ENCODE measurements at places on chromosomes 1 and 21. TPM values are rescaled to one million over a fixed set of nuclear protein-coding genes. Genes with fewer than 3 reads are reported as not detected.
A peak's percentile ranks its signal among the peaks of the same experiment; 100 is the strongest.

AMY2B gene
- 1.1 TPM for total RNA-seq

PI4KB gene
- total RNA-seq, result 65.9 TPM

SPRR3 gene
- not detected for total RNA-seq

S100A8 gene
- not detected for total RNA-seq

CR1 gene
- not detected for total RNA-seq

NSL1 gene
- 34.9 TPM for total RNA-seq

UHMK1 gene
- 60.6 TPM for total RNA-seq

MEF2D gene
- total RNA-seq, result 22.3 TPM

PLA2G2C gene
- not detected for total RNA-seq

ESRRG gene
- total RNA-seq, result not detected

CAPN2 gene
- 223 TPM for total RNA-seq

CA6 gene
- total RNA-seq, result not detected

TESK2 gene
- 1.3 TPM for total RNA-seq

ATP5PF gene
- 59.3 TPM for total RNA-seq

C1QC gene
- total RNA-seq, result not detected

DIPK1A gene
- total RNA-seq, result 22.3 TPM

NFASC gene
- total RNA-seq, result 55.4 TPM

GRCh38 chr1:209873067-209873799 is 45.5 kb downstream of the UTP25 start:
- peak; percentile 50 for DNase-seq

- no peak for DNase-seq
Observed at GRCh38 chr1:7646164-7646563, 124.9 kb upstream of the VAMP3 start.

DNA sequence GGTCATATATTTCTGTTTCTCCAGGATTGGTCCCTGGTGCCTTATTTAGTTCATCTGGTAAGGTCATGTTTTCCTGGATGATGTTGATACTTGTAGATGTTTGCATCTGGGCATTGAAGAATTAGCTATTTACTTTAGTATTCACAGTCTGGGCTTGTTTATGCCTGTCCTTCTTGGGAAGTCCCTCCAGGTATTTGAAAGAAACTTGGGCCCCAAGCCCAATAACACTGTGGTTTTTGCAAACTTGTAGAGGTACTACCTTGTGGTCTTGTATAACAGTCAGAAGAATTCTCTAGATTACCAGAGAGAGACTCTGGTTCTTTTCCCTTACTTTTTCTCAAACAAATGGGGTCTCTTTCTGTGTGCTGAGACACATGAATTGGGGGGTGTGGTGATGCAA is 251.4 kb upstream of the B3GALT2 start:
- no peak for DNase-seq

GRCh38 chr21:45080639-45081414 is 6.4 kb downstream of the ADARB1 start:
- peak; percentile 79 for DNase-seq

GRCh38 chr1:175232335-175232734 is 39.8 kb upstream of the KIAA0040 start:
- no peak for DNase-seq

- peak; percentile 91 for DNase-seq
Observed at GRCh38 chr21:44817914-44818639, at the start of gene SUMO3. Gene SUMO3, minus strand, starts transcription at chr21:44818062. Its CDS starts 94 bp downstream, at chr21:44817968.

DNA sequence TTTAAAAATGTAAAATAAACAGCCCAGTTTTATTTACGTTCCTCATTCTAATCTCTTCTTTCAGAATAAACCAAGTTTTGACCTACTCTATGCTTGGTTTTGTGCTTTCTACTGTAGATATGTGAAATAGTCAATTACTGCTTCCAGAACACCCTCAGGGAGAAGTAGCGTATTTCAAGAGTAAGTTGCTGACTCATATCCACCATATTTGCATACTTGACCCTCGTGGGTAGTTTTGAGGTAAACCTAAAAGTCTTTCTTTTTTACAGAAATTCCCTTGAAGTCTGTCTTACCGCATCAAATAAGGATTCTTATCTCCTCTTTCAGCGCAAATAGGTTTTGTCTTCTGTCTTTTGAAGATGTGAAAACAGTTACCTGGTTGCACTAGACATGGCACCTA is 1.4 kb upstream of the OR2L3 start:
- DNase-seq, result no peak

GRCh38 chr1:246786606-246787238 is 62.5 kb downstream of the SCCPDH start:
- DNase-seq, result no peak

GRCh38 chr1:17194133-17194475 is 10.8 kb upstream of the PADI1 start:
- no peak for DNase-seq

- no peak for DNase-seq
Observed at GRCh38 chr1:23132033-23132432, 36.6 kb downstream of the LUZP1 start.

DNA sequence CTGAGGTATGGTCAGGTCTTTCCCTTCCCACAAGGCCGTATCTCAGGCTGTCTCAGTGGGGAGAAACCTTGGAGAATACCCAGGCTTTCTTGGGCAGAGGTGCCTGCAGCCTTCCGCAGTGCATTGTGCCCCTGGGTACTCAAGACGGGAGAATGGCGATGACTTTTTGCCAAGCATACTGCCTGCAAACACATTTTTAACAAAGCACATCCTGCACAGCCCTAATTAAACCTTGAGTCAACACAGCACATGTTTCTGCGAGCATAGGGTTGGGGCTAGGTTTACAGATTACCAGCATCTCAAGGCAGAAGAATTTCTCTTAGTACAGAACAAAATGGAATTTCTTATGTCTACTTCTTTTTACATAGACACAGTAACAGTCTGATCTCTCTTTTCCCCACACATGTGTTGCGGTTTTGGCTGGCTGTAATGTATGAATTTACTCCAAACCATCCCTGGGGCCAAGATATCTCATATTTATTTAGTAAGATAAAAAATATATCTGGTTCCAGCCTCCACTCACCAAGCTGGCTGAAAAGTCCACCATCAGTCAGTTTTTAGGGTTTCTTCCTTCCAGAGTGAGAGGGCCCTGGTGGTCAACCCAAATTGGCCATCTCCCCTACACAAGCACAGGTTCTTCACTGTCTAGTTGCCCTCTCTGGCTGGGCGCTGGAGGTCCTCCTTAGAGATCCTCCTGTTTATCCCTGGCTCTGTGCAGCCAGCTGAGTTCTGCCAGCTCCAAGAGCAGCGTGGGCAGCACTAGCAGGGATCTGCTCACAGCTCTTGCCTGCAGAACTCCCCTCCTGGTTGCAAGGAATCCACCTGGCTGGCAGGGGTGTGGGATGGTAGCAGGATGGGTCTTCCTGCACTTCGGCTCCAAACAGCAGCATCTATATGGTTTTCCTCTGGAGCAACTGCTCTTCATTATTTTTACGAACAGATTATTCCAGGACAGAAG is 2.6 kb downstream of the FAAH start:
- no peak for DNase-seq

DNA sequence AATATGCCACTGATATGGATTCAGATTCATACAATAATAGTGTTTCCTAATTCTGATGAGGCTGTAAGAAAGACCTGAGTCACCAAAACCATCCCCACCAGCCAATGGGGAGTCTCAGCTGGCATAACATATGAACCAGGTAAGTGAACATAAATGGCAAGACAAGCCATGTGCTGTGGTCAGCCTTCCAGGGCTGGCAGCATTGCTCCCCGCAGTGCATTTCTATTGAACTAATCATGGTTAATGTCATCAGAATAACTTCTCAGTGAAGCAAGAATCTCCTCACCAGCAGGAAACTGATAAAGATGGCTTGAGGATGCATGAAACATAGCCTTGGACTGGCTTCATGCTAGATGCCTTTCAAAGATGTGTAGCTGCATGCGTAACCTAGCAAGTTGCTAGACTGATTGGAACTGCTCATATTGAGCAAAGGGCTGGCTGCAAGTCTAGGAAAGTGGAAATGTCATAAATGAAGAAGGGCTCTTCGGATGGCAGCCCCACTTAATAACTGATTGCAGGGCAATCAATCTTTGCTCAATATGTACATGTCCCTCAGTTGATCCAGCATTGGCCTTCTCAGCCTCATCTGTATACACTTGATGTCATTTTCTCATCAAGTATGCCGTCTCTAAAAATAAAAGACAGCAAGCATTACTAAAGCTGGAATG is 88.0 kb downstream of the NTNG1 start:
- DNase-seq, result peak; percentile 70

DNA sequence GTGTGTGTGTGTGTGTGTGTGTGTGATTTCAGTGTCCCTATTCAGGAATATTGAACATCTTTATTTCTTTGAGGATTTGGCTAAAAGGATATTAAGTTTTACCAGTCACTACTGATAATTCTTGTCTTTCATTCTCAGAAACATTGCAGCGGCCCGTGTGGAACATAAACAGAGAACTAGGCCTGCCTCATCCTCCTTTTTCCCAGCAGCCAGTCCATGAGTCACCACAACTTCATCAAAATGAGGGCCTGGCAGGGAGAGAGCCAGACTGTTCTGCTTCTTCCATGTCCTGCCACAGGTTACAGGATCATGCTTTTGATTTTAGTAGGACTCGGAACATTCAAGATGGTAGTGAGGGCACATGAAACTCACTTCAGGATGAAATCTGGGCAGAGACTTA is 50.7 kb downstream of the LRIG2 start:
- DNase-seq, result peak; percentile 54

DNA sequence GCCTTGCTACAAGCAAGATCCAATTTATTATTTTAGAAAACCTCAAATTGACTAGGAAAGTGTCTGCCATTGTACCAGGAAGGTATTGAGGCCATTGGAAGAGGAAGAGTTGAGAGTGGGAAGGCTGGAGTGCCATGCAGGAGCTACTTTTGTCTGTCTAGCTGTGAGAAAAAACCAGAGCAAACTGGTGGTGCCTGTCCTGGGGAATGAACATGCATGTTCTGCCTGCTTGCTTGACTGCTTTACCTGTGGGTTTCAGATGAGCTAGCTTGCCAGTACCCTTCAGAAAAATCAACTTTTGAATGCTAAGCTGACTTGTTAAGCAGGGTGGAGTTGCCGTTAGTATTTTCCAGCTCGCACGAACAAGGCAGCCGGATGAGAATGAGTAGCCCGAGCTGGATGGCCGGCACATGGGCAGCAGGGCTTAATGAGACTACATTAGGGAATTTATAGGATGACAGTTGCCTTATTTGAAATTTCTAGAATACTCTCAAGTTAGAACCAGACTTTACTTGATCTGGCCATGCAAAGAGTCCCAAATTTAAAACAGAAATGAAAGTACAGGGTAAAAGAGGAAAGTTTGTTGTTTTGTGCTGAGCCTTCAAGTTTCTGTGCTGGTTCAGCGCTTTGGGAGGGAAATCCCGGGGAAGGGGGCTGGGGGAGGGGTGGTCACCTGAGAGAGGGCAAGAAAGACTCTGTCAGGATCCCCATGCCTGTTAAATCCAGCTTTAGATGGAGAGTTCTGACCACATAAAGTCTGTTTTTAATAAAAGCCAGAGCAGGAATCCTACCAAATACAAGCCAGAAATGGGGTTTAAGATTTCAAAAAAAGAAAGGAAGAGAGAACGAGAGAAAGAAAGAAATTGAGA is 29.6 kb upstream of the C1orf105 start:
- DNase-seq, result peak; percentile 81

GRCh38 chr1:9371391-9371935 is 78.8 kb downstream of the SPSB1 start:
- peak; percentile 51 for DNase-seq

- DNase-seq, result no peak
Observed at GRCh38 chr1:67632356-67632755, 52.6 kb upstream of the GADD45A start.

GRCh38 chr1:220962031-220962751 is 82.9 kb downstream of the HLX start:
- peak; percentile 96 for DNase-seq

- no peak for DNase-seq
Observed at GRCh38 chr1:12152113-12152891, 14.5 kb upstream of the TNFRSF1B start.

GRCh38 chr21:14591377-14591776 is 45.3 kb upstream of the SAMSN1 start:
- DNase-seq, result no peak

GRCh38 chr1:12457771-12458170 is 160.2 kb downstream of the DHRS3 start:
- peak; percentile 75 for DNase-seq

DNA sequence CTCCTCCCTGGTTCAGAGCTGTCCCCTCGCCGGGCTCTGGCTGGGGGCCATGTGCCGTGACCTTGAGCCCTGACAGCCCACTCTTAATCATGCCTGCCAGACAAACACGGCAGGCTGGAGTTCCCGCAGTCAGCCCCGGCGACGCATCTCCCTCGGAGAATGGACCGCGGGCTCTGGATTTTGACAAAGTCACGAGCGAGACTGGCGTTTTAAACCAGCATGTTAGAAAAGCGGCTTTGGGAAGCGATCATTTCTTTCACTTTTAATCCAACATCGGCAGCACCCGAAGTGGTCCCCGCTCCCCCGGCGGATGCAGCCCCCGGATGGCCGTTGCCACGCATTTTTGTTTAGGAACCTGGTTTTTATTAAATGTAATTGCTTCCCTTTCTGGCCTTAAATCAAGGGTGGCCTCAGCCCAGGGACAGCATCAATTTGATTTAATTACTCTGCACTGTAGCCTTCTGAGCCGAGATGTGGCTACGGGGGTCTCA is 70.9 kb downstream of the PRDM16 start:
- DNase-seq, result peak; percentile 24

DNA sequence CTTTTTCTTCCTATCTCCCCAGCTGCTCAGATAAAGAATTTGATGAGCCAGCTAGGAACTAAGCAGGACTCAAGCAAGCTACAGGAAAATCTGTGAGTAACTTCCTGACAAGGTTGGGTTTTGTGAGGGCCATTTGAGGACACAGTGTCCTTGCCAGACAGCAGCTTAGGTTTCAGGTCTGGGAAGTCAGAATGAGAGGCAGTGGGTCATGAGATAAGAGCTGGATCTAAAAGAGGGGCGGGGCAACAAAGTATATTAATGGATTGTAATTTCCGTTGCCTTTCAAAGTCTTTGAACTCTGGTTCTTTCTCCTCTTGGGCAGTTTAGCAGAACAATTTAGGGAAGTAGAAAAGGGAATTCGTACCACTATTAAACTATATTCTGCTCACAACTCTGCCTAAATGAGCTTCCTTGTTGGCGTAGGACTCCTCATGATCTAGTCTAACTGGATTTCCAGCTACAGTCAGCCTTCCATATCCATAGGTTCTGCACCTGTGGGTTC is 16.6 kb downstream of the STX12 start:
- peak; percentile 62 for DNase-seq

GRCh38 chr1:15178571-15179484 is 25.3 kb downstream of the TMEM51 start:
- peak; percentile 95 for DNase-seq

DNA sequence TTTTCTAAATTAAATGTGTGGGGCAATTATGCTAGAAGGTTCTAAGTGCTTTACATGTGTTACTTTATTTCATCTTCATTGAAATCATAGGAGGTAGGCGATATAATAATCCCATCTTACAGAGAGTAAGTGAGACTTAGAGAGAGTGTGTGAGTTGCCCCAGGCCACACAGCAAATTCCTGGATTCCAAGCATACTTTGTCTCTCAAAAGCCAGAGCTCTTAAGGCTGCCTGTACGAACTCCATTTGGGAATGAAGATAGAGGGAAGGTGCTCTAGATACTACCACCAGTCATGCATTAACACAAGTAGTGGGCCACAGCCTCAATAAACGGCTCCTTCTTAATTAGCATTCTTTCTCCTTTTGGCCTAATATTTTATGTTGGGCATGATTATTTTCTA is 170.1 kb downstream of the SIPA1L2 start:
- DNase-seq, result no peak

GRCh38 chr1:8555582-8555981 is 237.7 kb downstream of the SLC45A1 start:
- DNase-seq, result no peak

GRCh38 chr21:41369105-41369919 is 7.5 kb downstream of the MX2 start:
- peak; percentile 19 for DNase-seq

- DNase-seq, result no peak
Observed at GRCh38 chr1:101181930-101182329, 54.9 kb upstream of the S1PR1 start.

Measured in GM23248 (cell line).